HTR-8/SVneo (cell line): ENCODE measurements at places on chromosomes 6 and 20.

DNA sequence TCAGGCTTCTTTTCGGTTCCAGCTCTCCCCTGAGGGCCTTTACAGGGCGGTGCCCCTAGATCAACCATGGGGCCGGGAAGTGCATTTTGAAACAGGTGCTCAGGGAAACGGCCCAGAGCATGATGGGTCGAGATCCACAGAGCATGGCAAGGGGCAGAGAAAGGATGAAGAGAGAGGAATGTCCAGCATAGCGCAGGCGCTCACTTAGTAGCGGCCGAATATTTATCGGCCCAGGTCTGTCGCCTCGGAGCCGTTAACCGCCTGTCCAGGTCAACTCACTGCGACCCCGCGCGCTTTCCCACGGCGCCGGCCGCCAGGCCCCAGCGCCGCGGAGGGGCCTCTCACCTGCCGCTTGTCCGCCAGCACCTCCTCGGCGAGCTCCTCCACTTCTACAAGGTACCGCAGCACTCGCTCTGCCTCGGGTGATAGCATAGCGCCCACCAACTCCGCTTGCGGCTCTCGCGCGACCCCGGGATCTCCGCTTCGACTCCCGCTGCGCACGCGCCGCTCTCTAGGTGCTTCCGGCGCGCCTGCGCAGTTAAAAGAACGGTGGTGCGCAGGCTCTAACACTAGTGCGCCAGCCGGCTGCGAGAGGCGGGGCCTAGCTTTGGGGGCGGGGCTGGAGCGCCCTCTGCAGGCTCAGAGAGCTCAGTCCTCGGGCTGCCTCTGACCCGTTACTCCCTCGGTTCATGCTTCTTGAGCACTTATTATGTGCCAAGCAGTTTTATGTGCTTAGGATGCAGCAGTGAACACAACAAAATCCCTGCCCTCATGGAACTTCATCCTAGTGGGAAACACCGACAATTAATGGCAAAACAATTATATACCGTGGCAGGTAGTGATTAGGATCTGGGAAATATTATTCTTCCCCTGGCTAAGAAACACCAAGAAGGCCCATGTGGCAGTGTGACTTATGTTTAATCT lies at the start of gene PDRG1:
Gene PDRG1, minus strand, starts transcription at position 517 of the 924 bp plus-strand sequence. Its CDS starts 85 bp downstream, at position 432.
- peak; percentile 97 for DNase-seq

- no peak for DNase-seq
These were observed 1.6 kb downstream of the CLIC5 start for GRCh38 chr6:46014046-46014445.

DNA sequence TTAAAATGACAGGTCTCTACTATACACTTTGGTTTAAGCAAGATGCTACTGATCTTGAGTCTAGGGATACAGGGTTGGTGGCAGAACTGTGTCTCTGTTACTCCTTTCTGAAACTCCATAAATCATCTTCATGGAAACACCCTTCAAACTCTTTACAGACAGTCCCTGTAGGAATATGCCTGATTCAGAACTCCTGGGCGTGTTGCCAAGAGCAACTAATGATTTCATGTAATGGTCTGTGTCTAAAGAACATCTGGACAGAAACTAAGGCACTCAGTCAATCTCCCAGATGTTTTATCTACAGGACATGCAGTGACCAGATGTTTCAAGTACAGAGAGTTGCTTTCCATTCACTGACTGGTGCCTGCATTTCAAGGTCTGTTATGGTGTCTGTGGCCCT lies 464.4 kb upstream of the CHD6 start:
- no peak for DNase-seq

GRCh38 chr6:48916607-48917006 lies 546.4 kb downstream of the MMUT start:
- no peak for DNase-seq

DNA sequence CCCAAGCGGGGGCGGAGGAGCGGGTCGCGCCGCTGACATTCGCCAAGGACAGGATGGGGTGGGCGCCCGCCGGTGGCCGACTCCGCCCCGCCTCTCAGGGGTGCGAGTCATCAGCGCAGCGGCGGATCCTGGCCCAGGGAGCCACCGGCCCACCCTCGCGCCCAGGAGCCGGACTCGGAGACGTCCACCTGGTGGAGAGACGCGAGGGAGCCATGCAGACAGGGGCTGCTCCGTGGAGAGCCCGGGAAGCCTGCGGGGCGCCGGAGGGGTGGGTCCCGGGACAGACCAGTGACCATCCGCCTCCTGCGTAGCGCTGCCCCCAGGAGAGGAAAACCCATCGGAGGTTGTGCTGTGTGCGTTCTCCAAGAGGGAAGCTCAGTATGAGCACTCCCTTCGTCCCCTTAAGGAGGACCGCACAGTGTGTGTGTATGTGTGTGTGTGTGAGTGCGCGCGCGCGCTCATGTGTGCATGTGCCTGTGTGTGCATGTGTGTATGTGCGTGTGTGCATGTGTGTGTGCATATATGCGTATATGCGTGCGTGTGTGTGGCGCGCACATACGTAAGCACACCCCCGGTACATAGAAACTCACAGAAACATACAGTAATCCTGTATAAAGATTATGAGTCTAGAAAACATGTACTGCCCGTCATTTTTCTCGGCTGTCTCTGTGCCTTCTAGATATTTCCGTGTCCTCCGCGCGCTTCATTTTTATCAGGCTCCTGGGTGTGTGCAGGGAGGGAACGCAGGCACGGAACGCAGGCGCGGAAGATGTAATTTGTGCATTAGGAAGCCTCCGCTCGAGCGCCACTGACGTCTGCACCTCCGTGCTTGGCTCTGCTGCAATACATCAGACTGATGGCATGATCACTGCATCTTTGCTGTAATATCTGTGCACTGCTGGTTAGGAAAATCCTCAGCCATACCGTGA lies 158.9 kb downstream of the TBXT start:
- DNase-seq: no peak

GRCh38 chr20:46004187-46004586 lies 4.5 kb upstream of the MMP9 start:
- no peak for DNase-seq

GRCh38 chr6:27205375-27206278 lies 41.9 kb upstream of the PRSS16 start:
- no peak for DNase-seq

DNA sequence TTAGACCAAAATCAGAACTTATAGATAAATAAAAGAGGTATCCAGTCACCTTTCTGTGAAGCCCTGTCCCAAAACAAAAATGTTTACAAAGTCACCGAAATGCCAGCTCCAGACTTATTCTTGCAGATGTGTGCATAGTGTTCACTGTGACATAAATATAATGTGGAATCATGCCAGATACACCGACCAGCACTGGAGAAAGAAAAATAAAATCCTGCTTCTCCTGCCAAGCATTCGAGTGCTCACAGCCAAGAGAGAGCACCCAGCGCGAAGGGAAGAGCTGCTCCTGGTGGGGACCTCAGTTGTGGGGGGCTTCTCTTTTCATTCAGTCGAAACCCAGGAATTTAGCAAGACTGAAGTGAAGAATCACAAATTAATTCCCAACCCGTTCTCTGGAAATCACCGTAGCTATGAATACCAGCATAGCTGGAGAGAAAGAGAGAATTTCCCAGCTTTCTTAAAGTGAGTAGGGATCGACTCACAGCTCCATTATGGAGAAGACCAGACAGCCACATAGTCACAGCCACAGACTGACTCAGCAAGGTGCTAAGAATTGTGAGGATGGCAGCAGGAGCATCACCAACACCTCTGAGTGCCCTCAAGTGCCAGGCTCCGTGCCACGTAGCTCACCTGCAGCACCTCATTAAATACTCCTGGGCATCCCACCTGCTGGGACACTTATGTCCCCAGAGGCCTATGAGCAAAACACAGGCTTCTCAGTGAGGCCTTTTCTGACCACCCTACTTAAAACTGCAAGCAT lies 33.2 kb downstream of the BFSP1 start:
- DNase-seq: no peak

DNA sequence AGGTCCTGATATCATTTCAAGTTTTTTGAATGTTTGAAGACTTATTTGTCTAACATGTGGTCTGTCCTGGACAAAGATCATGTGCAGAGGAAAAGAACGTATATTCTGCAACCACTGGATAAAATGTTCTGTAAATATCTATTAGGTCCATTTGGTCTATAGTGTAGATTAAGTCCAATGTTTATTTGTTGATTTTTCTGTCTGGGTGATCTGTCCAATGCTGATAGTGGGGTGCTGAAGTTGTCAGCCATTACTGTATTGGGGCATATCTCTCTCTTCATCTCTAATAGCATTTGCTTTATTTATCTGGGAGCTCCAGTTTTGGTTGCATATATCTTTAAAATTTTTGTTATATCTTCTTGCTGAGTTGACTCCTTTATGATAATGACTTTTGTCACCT lies 258.4 kb upstream of the CITED2 start:
- DNase-seq: no peak

GRCh38 chr6:28947831-28948270 lies 24.1 kb upstream of the TRIM27 start:
- no peak for DNase-seq

DNA sequence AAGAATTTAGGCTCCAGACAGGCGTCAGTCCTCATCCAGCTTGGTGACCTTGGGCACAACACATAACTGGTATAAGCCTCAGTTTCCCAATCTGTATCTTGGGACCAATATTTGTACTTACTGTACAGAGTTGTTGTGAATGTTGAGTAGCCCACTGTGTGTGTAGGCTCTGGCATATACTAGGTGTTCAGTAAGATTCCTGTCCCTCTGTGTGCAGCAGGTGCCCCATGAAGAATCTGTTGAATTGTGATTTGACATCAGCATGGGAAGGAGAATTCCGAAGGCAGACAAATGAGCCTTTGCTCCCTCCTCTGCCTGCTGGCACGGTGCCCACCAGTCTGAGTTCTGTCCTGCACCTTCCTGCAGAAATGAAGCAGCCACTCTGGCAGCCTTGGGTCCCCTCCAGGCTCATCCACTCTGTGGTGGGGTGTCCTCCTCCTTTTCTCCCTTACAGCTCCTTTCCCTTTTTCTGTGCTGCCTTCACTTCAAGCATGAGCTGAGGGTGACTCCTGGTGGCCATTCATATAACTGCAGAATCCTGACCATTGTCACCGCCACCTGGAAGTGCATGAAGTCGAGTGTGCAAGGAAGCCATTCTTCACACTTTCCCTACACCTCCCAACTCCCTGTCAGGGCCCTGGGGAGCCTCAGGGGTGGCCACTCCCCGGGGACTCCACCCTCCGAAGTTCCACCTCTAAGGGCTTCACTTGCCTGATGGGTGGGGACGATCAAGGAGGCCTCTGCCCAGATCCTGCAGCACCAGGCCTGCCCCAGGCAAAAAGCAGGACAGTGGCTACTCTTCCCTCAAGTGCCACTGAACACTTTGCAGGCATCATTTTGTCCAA lies 48.2 kb downstream of the MRPL14 start:
- peak; percentile 80 for DNase-seq

- DNase-seq: no peak
These were observed 129.9 kb downstream of the FYN start for GRCh38 chr6:111743360-111743759.

DNA sequence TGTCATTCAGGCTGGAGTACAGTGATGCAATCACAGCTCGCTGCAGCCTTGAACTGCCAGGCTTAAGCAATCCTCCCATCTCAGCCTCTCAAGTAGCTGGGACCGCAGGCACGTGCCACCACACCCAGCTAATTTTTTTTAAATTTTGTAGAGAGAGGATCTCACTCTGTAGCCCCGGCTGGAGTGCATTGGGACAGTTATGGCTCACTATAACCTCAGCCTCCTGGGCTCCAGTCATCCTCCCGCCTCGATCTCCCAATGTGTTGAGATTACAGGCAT lies 86.5 kb downstream of the SERAC1 start:
- no peak for DNase-seq

DNA sequence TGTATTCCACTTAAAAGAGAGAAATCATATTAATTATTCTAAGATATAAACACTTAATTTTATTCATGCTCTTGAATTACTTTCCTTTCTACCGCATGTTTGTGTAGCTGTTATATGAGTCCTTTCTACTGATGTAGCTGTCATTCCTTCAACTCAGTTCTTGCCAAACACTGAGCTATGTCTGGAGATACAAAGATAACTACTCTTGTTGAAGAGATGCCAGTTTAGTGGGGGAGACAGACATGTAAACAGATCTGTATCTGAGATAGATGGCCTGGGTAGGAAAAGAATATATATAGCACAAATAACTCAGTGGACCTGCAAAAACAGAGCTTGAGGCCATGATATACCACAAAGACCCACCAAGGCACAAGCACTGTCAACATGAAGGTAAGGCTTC lies 157.3 kb downstream of the BTBD9 start:
- no peak for DNase-seq

GRCh38 chr20:59776626-59777330 lies 156.7 kb downstream of the SYCP2 start:
- DNase-seq: no peak

DNA sequence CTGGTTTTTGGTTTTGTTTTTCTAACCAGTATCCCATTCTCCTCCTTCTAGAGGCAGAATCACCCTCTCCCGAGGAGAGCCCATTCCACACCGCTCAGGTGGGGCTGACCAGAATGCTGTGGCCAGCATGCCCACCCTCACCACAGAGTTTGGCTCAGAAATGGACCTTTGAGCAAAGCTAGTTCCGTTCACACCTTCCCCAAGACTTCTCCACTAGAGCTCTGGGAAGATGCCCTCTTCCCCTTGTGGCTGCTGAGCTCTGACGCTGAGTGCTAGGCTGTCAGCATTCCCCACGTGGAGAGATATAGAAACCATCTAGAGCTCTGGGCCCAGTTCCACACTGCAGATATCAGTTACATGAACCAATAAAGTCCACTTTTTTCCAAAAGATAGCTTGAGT lies 7.9 kb downstream of the GPLD1 start:
- no peak for DNase-seq

DNA sequence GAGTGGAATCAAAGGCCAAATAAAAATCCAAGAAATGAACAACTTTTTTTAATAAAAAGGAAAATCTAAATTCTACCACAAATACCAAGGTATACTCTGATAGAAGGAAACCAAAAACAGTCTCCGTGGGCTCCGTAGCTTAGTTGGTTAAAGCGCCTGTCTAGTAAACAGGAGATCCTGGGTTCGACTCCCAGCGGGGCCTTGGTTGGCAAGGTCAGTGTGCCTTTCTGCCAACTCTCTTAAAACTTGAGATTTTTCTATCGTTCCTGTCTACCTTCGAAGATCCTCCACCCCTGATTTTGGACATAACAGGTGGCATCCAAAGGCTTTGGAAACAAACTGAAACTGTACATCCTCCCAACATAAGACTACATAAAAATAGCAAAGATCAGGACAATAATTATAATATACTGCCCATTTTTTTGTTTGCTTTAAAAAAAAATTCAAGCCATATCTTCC lies 197.9 kb downstream of the TRIM27 start:
- no peak for DNase-seq

GRCh38 chr6:155263373-155264063 lies at the start of gene CLDN20:
CLDN20 (plus strand) TSS chr6:155264013; CDS start chr6:155275720, 11,707 bp downstream.
- DNase-seq: no peak
